ENCODE measurements at places on chromosomes 16 and 17.

DNA sequence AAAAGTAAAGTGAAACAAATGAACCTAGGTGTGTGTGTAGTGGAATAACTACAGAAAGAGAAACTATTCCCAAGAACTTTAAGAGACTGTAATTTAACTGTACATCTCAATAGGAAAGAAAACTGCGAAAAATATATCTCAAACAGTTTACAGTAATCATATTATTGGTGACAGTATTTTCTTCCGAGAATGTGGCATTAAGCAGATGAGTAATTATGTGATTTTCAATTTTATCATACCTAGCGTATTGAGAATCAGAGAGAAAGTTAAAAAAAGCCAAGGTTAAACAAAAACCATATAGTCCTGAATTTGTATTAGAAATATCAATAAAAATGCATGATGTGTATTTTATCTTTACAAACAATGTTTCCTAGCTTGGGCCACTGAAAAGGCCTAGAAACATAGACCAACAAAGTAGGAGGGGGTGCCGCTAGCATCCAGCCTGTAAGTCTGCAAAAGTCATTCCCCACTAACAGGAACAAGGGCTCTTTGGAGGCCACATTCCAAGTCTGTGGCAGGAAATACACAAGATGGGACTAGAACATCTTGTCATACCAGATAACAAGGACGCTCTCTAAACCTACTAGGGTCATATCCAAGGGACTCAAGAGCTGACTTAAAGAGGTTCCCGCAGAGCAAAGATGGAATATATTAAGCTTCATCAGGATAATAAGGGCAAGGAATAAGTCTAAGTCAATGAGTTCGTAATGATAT, 20.5 kb downstream of the RNF157 start:
- DNase-seq: no peak

- DNase-seq: no peak
These were observed 29.9 kb downstream of the BAIAP2 start for GRCh38 chr17:81064678-81065475.

- DNase-seq: peak; percentile 56
These were observed 4.2 kb downstream of the LHX1 start for GRCh38 chr17:36941265-36942010.

DNA sequence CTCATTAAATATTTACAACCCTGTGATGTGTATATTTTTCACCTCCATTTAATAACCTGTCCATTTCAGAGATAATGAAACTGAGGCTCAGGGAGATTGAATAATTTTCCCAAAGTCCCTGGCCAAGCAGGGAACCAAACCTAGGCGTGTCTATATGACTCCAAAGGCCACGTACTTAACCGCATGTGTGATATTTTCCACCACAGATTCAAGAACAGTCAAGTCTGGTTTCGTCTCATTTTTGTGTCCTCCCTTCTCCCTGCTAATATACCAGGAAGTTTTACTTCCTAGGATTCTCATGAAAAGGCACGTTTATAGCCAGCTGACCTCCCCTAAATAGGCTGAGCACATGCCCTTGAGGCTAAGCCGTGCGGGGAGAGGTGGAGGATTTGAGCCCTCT, 15.3 kb downstream of the WFIKKN2 start:
- DNase-seq: no peak

DNA sequence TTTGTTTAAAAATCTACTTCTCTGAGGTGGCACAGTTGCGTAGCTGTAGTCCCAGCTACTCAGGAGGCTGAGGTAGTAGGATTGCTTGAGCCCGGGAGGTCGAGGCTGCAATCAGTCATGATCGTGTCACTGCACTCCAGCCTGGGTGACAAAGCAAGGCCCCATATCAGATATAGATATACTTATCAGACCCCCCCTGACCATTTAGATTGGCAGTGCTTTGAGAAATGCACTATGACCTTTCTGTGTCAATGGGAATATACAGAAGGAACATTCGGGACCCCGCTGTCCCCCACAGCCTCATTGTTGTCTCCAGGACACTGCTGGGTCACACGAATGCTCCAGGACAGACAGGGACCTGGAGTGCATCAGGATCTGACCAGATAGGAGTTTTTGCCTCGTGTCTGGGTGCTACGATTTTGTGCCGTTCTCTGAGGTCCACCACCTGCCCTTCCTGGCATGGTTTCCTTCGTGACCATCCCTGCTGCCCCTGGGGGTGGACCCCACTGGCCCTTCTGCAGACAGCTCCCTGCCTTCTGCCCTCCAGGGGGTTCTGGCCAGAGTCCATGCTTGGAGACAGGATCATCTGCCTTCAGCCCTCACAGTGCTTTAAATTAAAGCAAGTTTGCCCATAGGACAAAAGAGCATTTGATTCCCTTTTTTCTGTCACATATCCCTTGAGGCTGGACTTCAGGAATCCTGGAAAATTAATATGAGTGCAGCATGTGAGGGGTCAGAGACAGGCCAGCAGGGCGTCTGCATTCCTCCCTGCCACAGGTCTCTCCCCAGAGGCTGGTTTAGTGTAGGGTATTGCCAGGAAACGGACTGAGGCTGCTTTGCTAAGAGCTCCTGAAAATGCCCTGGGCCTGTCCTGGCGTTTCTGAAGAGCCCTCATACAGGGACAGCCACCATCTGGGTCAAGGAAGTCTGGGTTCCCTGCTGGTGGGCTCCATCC, 19.3 kb downstream of the PLD6 start:
- DNase-seq: no peak
